ENCODE measurements at places on chromosomes 6 and 20. TPM values are rescaled to one million over a fixed set of nuclear protein-coding genes. Genes with fewer than 3 reads are reported as not detected.
A peak's percentile ranks its signal among the peaks of the same experiment; 100 is the strongest.

HSP90AB1 gene
- total RNA-seq, result 1,201 TPM

NAPB gene
- total RNA-seq, result 8.1 TPM

GRCh38 chr6:138805016-138805765, 9.3 kb downstream of the ECT2L start:
- no peak for DNase-seq

DNA sequence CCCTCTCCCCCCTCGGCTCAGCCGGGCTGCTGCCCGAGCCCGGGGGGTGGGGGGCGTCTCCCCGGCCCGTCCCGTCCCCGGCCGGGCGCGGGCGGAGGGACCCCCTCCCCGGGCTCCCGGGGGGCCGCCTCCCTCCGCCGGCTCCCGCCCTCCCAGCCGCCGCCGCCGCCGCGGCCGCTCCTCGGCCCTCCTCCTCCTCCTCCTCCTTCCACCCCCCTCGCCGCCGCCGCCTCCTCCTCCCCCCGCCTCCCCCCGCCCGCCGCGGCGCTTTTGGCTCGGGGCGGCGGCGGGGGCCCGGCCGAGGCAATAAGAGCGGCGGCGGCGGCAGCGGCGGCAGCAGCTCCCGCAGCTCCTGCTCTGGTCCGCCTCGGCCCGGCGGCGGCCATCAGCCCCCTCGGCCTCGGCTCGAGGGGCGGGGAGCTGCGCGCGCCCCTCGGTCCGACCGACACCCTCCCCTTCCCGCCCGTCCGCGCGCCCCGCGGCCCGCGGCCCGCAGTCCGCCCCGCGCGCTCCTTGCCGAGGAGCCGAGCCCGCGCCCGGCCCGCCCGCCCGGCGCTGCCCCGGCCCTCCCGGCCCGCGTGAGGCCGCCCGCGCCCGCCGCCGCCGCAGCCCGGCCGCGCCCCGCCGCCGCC, 38.7 kb downstream of the GNAS start:
- no peak for DNase-seq

GRCh38 chr6:136866872-136867416, 44.6 kb downstream of the PEX7 start:
- no peak for DNase-seq

GRCh38 chr6:169498916-169499513, 202.8 kb downstream of the WDR27 start:
- DNase-seq, result no peak

FOXC1 gene
- total RNA-seq, result 15.9 TPM

TBXT gene
- total RNA-seq, result not detected

CLIC5 gene
- total RNA-seq, result 0.14 TPM

DNA sequence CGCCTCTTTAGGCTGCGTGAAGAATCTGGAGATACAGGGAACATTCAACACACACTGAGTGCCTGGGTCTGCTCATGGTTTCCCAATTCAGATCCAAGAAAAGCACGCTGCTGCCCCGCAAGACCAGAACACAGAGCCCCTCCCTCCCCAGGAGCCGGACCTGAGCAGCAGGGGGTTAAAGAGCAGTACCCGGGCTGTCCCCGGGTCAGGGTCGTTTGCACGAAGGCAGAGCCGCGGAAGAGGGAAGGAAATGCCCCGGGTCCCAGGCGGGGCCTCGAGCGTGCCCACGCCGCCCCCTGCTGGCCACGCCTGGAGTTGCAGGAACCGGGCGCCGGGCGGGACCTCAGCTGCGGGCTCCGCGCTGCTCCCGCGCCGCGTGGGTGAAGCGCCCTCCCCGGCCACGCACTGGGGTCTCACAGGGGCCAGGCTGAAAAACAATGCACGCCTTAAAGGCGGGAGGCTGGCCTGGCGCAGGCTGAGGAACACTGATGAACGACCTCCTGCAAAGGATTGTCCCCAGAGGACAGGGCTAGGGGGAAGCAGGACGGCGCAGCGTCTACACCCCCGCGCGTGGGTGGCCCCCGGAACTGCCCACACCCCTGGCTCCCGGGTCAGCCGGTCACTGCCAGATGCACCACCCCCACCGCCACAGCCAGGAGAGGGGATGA, 48.9 kb downstream of the ANKRD60 start:
- peak; percentile 30 for DNase-seq

GRCh38 chr6:36851626-36852025, 12.4 kb upstream of the CPNE5 start:
- no peak for DNase-seq

Data from endothelial cell of umbilical vein (primary cell).